Cortex of kidney (tissue), 1 donor: ENCODE measurements at places on chromosomes 5 and 9.

- no peak for DNase-seq
Measured at GRCh38 chr9:94443032-94443722, 111.7 kb upstream of the PCAT7 start.

GRCh38 chr9:136057236-136058081 is 37.6 kb downstream of the NACC2 start:
- no peak for DNase-seq

GRCh38 chr5:1723476-1723875 is 76.2 kb downstream of the MRPL36 start:
- DNase-seq: no peak

DNA sequence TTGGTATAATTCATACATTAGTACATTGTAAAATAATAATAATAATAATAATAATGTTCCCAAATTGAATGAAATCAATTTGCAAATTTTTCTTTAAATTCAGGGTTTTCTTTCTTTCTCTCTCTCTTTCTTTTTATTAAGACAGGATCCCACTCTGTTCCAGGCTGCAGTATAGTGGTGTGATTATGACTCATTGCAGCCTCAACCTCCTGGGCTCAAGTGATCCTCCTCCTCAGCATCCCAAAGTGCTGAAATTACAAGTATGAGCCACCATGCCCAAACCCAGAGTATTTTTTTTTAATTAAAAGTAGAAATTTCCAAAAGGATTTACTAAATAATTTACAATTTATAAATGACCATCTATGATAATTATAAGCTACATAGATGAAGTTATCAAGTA is 117.7 kb downstream of the HOMER1 start:
- no peak for DNase-seq

DNA sequence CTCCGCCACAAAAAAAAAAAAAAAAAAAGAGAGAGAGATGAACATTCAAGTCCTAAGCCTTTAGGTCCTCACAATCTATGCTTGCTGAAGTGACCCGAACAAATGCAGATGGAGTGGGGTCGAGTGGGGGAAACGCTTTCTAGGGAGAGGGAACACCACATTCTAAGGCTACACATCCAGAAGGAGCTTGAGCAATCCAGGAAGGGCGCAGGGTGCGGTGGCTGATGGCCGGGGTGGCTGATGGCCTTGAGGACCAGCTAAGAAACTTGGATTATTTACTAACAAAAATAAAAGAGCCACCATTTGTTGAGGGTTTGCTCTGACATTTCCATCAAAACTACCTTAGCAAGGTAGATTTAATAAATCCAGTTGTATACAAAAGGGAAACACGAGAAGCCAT is 764 bp upstream of the BNIP1 start:
- DNase-seq: no peak

- no peak for DNase-seq
Measured at GRCh38 chr9:138033950-138034349, 156.4 kb downstream of the CACNA1B start.

GRCh38 chr9:113431191-113431590 is 20.6 kb downstream of the C9orf43 start:
- no peak for DNase-seq

DNA sequence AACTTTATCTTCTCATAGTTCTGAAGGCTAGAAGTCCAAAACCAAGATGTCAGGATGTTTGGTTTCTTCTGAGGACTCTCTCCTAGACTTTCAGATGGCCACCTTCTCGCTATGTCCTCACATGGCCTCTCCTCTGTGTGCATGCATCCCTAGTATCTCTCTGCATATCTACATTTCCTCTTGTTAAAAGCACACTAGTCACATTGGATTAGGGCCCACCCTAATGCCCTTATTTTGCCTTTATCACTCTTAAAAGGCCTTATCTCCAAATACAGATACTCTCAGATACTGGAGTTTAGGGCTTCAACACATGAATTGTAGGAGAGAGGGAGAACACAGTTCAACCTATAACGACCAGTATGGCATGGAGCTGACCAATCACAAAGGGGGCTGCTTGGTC is 151.7 kb downstream of the PRELID2 start:
- no peak for DNase-seq

DNA sequence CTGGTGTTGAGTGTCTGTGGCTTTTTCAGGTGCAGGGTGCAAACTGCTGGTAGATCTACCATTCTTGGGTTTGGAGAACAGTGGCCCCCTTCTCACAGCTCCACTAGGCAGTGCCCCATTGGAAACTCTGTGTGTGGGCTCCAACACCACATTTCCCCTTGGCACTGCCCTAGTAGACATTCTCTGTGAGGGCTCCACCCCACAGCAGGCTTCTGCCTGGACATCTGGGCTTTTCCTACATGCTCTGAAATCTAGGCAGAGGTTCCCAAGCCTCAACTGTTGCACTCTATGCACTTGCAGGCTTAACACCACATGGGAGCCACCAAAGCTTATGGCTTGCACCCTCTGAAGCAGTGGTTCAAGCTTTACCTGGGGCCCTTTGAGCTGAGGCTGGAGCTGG is 80.9 kb downstream of the BARX1 start:
- DNase-seq: no peak

- no peak for DNase-seq
Measured at GRCh38 chr9:131516930-131517329, 14.1 kb downstream of the UCK1 start.

GRCh38 chr9:94802251-94802650 is 75.8 kb downstream of the AOPEP start:
- no peak for DNase-seq

DNA sequence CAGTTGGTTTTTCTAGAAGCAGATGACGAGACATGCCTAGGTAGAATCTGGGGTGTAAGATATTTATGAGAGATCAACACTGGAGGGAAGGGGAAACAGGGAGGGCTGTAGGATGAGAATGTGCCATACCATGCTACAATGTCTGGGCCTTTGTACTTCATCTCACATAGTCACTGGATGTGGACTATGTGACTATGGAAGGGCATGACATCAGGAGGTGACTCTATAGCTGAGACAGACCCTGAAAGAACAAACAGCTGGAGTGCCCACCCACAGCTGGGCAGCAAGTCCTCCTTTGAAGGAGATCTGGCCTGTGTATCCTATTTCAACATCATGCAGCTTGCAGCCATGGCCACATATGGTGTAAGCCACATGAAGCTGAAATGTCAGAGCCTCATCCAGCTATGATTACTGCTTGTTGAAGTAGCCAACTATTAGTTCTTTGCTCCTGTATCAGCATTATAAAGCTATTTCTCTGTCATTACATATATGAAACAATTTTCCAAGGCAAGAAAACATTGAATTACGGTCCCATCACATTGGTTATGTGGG is 46.2 kb upstream of the KIF2A start:
- no peak for DNase-seq

DNA sequence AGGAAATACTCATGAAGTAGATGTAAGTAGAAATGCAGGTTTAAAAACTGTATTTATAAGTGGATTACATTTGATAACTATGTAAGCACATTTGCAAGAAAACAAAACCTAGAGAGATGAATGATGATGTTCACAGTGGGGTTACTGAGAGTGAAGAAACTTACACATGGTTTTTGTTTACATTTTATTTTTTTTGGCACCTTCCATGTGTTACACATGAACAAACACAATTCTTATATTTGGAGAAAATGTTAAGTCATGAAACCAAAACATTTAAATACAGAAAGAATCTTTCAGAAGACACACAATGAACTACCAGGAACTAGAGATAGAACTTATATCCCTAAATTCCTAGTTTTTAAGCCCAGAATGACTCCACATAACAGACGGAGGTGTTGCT is 51.5 kb upstream of the SPATA31E1 start:
- no peak for DNase-seq

GRCh38 chr5:88670461-88670860 is 212.5 kb downstream of the MEF2C start:
- no peak for DNase-seq

GRCh38 chr5:122749886-122750285 is 25.0 kb upstream of the SNX2 start:
- no peak for DNase-seq

GRCh38 chr5:111734013-111734412 is 23.0 kb downstream of the NREP start:
- no peak for DNase-seq

DNA sequence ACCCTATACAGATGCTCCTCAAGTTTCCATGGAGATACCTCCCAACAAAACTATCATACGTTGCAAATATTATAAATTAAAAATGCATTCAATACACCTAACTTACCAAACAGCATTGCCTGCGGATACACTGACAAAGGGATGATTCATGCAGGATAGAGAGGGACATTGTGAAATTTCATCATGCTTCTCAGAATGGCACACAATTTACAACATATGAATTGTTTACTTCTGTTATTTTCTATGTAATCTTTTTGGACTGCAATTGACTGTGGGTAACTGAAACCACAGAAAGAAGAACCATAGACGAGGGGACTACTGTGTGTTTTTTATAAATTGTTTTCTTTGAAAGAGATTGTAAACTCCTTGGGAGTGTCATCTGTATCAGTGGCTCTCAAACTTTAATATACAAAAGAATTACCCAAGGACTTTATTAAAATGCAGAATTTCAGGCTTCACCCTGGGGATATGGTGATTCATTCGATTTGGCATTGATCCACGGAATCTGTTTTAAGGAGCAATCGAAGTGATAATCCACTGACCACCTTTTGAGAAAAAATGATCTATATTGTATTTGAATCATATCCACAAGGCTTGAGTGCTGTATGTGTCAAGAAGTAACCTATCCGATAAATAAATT is 146.4 kb downstream of the SGCD start:
- no peak for DNase-seq

DNA sequence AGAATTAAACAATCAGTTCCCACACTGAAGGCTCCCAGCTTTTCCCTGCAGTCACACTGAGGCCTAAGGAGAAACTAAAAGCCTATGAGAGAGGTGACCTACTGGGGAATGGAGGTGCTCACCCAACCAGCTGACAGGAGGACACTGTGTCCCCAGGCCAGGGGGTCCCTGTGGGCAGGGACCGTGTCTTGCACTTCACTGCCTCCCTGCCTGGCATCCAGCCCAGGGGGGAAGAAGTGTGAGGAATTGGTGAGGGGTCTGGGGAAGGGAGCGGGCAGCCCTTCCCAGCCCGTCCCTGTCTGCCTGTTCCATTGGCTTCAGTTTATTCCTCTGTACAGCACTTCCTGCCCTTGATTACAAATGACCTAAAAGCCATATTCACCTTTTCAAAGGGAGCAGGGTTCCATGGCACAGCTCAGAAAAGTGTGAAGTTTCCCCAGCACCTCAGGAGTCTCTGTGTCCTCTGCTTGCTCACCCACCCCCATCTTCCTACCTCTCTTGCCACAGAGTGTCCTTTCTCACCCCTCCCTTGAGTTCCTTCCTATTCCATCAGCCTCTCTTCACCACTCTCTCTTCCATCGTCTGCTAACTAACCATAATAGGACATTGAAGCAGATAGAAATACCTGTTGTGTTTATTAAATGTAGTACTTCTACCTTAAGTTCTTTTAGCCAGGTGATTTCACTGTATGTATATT is 12.9 kb downstream of the OTULINL start:
- no peak for DNase-seq

DNA sequence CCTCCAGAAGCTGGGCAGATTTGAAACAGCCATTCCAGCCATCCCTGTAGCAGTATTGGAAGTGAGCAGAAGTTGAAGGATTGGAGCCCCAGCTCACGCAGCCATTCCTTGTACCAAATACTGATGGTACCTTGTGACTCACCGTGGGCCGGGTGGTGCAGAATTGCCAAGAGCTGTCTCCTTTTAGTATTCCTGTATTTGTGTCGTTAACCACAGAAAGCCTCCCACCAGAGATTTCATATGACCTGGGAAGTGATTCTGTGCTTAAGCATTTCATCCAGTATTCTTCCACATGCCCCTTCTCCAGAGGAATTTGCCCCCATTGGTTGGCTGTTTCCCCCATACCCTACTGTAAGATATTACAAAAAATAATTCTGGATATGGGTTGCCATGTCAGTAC is 17.7 kb upstream of the TLX3 start:
- DNase-seq: no peak
